ENCODE measurements at places on chromosomes 3 and 15.

DNA sequence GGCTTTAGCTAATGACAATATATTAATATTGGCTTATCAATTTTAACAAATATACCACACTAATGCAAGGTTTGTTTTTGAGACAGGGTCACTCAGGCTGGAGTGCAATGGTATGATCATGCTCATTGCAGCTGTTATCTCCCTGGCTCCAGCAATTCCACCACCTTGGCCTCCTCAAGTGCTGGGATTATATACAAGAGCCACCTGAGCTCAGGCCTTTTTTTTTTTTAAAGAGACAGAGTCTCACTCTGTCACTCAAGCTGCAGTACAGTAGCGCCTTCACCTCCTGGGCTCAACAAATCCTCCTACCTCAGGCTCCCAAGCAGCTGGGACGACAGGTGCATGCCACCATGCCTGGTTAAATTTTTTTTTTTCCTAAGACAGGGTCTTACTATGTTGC is 11.7 kb downstream of the DLG1 start:
- DNase-seq, result no peak

- DNase-seq, result no peak
These were observed 94.6 kb downstream of the FILIP1L start for GRCh38 chr3:100019719-100020118.

DNA sequence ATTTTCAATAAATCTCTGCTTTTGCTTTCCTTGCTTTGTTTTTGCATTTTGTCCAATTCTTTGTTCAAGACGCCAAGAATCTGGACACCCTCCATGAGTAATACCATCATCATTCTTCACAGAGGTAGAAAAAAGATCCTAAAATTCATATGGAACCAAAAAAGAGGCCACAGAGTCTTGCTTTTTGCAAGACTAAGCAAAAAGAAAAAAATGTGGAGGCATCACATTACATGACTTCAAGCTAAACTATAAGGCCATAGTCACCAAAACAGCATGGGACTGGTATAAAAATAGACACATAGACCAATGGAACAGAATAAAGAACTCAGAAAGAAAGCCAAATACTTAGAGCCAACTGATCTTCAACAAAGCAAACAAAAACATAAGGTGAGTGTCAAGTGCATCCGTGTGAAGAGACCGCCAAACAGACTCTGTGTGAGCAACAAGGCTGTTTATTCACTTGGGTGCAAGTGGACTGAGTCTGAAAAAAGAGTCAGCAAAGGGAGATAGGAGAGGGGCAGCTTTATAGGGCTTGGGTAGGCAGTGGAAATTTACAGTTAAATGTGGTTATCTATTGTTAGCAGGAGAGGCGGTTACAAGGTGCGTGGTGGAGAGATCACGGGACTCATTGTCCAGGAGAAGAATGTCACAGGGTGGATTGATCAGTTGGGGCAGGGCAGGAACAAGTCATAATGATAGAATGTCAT is 10.9 kb downstream of the STRIT1 start:
- DNase-seq, result no peak

- no peak for DNase-seq
These were observed 54.7 kb downstream of the FOXP1 start for GRCh38 chr3:71528816-71529215.

GRCh38 chr3:178522200-178523052 is 13.8 kb upstream of the KCNMB2 start:
- no peak for DNase-seq

DNA sequence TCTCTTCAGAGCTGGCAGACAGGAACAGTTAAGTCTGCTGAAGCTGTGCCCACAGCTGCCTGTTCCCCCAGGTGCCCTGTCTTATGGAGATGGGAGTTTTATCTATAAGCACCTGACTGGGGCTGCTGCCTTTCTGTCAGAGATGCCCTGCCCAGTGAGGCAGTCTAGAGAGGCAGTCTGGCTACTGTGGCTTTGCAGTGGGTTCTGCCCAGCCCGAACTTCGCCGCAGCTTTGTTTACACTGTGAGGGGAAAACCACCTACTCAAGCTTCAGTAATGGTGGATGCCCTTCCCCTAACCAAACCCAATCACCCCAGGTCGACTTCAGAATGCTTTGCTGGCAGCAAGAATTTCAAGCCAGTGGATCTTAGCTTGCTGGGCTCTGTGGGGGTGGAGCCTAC is 91.2 kb downstream of the SLC25A26 start:
- DNase-seq, result no peak

- DNase-seq, result no peak
These were observed 104.4 kb downstream of the DNAJB8 start for GRCh38 chr3:128362026-128362965.

DNA sequence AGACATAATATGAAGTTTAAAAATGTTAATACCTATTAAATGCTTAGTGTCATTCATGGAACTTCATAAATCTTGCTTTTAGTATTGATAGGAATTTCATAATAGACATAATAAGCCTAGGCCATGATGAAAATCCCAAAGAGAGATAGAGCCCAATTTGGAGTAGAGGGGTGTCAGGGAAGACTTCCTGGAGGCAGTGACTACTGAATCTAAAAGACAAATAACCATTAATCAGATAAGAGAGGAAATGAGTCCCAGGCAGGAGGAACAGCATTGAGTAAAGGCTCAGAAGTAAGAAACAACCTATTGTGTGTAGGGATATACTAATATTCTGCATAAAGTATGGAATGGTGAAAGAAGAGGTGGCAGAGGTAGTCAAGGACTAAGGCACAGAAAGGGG is 126.9 kb upstream of the MRPS22 start:
- no peak for DNase-seq

DNA sequence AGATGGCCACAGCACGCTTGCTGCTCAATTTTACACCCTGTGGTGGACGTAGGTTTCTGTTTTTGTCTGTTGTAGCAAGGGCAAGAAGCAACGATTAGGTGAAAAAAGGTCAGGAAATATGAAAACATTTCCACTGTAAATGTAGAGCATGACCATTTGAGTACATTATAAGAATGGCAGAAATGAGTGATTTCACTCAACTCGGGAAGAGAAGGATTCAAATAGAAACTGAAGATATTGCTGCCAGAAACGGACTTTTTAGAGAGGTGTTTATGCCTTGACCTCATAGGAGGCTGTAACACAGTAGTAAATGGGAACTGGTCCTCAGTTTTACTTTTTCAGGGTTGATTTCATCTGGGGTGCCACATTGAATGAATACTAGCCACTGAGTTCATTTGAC is 33.1 kb upstream of the GASK1A start:
- no peak for DNase-seq

GRCh38 chr3:23106666-23107065 is 96.5 kb upstream of the UBE2E2 start:
- DNase-seq, result no peak

- DNase-seq, result no peak
These were observed 375 bp downstream of the CLCN2 start for GRCh38 chr3:184360929-184361531.

DNA sequence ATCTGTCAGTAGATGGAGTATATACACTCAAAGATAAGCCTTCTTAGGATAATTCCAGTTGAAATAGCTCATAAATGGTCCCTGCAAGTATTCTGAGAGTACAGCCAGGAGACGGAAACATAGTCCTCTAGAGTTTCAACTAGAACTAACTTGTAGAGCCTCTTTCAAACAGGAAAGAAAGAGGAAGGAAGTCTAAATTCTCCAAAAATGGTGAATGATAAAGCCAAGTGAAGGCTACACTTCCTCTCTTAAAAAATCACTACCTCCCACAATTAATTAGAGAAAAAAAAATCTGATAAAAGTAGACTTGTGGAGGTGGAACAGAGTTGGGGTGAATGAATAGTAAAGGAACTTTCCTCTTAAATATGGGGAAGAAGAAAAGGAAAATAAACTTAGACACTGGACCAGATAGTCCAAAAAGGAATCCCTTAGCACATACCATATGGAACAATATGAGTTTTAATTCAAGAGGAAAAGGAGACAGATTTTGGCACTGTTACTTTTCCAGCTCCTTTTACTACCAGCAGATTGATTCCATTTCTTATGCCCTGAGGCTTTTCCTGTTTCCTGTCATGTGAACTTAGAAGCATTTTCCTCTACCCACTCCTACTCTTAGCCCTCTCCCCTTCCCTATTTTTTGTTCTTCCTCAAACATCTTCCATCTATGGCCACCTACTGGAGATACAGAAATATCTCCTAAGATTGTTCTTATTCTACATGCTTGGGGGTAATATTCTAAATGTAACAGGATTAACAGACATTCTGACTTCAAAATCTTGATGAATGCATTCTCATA is 207.6 kb downstream of the CHST2 start:
- no peak for DNase-seq

GRCh38 chr3:107643038-107643883 is 120.5 kb downstream of the BBX start:
- DNase-seq, result no peak

All from cortex of kidney (tissue), 1 donor.